ENCODE measurements at places on chromosomes 6 and 20.

DNA sequence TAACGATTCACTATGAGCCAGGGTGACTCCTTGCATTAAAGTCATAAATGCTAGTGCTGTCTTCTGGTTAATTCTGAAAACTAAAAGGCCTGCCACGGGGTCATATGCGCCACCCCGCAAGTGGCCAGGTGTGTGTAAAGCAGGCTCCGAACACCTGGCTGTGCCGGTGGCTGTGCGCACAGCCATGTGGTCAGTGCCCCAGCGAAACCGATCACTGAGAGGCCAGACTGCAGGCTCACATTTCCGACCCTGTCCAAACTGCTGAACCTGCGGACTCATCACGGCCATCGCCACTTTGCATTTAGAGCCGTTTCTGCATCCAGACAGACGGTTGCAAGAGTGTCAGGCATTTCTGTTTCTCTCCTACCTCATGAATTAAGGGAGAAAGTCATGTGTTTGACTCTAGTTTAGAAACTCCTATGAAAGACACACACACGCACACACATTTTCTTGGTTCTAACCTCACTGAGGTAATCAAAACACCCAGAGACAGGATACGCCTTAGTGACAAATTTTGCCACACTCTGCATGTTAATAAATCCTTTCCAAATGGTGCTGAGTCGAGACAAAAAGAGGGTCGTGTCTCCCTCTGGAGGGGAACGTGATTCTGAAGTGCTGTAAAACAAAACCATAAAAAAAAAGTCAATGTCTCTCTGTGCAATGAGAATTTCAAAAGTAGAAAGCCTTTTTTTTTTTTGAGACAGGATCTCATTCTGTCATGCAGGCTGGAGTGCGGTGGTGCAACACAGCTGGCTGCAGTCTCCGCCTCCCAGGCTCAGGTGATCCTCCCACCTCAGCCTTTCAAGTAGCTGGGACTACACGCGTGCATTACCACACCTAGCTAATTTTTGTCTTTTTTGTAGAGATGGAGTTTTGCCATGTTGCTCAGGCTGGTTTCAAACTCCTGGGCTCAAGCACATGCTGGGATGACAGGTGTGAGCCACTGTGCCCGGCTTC, 31.0 kb upstream of the TCFL5 start:
- DNase-seq = no peak

GRCh38 chr6:165577556-165577955, 85.5 kb downstream of the PDE10A start:
- no peak for DNase-seq

DNA sequence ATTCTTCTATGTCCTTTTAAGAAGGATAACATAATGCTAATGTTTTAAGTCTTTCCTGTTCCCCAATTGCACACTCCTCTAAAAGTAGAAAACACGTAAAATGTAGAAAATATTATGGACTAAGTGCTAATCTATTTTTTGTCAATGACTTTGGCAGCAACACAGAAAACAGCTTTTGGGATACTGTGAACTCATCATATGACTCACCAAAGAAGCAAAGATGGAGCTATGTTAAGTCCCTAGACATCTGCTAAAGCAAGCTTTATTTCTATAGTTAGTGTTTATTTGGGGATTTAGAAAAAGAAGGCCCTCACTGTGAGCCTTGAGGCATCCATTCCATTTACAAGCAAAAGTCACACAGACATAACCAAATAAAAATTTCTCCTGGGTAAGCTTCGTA, 23.0 kb downstream of the OPN5 start:
- DNase-seq = no peak

DNA sequence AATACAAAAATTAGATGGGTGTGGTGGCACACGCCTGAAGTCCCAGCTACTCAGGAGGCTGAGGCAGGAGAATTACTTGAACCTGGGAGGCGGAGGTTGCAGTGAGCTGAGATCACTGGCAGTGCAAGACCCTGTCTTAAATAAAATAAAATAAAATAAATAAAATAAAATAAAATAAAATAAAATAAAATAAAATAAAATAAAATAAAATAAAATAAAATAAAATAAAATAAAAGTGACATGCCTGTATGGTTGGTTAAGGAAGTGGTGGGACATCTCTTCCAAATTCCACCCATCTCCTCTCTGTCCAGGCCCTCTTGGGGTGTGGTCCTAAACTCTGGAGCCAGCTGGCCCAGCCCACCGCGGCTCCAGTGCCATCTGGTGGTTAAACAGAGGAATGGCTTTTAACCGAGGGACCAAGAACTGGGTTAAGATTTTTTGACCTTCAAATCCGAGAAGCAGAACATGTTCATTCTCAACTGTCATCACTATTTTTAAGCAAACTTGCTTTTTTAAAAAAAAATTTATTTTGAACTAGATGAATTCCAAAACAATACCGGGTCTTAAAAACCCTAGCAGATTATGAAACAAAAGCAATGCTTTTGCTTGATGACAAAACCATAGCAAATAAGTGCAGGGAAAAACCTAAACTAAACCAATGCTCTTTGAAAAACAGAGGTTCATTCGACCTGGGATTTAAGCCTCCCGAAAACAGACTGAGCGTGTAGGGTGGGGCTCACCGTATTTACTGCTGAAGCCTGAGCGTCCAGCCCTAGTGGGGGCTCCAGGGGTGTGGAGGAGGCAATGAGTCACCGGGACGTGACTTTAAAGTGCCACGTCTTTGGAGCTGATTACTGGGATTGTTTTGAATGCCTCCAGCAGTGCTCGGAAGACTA, 68.8 kb downstream of the CDC5L start:
- DNase-seq = peak; percentile 59

DNA sequence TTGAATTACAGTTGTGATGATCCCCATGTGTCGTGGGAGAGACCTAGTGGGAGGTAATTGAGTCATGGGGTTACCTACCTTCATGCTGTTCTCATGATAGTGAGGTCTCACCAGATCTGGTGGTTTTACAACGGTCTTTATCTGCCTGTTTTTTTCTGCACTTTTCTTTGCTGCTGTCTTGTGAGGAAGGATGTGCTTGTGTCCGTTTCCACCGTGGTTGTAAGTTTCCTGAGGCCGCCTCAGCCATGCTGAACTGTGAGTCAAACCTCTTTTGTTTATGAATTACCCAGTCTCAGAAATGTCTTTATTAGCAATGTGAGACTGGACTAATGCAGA, 6.5 kb upstream of the RANBP9 start:
- no peak for DNase-seq

DNA sequence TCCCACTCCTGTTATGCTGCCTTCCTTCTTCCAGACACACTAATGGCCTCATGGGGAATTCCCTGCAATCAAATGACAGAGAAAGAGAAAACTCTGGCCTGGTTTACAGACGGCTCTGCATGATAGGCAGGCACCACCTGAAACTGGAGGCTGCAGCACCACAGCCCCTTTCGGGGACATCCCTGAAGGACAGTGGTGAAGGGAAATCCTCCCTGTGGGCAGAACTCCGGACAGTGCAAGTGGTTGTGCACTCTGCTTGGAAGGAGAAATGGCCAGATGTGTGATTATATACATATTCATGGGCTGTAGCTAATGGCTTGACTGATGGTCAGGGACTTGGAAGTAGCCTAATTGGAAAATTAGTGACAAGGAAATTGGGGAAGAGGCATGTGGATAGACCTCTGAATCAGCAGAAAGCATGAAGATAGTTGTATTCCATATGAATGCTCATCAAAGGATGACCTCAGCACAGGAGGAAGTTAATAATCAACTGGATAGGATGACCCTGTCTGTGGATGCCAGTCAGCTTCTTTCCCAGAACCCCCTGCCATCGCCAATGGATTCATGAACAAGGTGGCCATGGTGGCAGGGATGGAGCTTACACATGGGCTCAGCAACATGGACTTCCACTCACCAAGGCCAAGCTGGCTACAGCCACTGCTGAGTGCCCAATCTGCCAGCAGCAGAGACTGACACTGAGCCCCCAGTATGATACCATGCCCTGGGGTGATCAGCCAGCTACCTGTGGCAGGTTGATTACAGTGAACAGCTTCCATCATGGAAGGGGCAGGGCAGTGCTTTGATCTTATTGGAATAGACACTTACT, 44.5 kb upstream of the VSX1 start:
- no peak for DNase-seq

GRCh38 chr6:141028791-141029280, 1103.9 kb upstream of the GJE1 start:
- no peak for DNase-seq

- no peak for DNase-seq
Measured at GRCh38 chr6:16355699-16356446, 117.5 kb downstream of the GMPR start.

- DNase-seq = no peak
Measured at GRCh38 chr6:43944908-43945767, 175.1 kb downstream of the VEGFA start.

- DNase-seq = peak; percentile 5
Measured at GRCh38 chr6:127854009-127854408, 46.8 kb downstream of the THEMIS start.

DNA sequence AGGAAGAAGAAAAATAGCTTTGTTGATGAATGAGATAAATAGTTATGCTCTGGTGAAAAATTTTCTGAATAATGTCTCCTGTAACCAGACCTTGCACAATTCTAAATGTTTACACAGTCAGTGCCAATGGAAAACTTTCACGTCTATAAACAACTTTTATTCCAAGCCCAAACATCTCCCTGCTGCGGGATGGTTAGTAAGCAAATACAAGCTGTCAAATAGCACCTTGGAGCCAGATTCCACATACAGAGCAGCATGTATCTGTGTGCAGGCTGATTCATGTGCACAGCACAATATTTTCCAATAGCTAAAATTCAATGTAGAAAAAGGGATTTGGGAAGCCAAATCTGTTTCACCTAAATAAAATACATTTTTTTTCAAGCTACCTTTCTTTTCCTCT, 813.3 kb downstream of the HACE1 start:
- no peak for DNase-seq

- no peak for DNase-seq
Measured at GRCh38 chr6:142367501-142368018, 65.8 kb downstream of the ADGRG6 start.

- DNase-seq = no peak
Measured at GRCh38 chr20:53395188-53395923, 198.3 kb downstream of the ZNF217 start.

GRCh38 chr20:63642527-63643247, 10.5 kb downstream of the STMN3 start:
- DNase-seq = no peak

DNA sequence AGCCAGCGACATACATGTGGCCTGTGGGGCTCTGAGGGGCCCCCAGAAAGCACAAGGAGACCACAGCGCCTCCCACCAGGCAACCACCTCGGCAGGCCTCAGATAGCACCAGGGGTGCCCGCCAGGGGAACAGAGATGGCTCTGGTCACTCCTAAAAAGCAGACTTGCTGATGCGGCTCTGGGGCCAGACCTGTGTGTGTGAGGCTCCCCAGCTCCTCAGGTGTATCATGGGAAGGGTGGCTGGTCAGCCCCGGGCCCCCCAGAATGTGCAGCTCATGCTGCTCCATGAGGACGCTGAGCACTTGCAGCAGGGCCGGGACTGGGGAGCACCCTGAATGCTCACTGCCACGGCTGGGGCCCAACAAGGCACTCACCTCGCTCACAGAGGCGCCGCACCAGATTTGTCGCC, 60.2 kb downstream of the PYGB start:
- no peak for DNase-seq

DNA sequence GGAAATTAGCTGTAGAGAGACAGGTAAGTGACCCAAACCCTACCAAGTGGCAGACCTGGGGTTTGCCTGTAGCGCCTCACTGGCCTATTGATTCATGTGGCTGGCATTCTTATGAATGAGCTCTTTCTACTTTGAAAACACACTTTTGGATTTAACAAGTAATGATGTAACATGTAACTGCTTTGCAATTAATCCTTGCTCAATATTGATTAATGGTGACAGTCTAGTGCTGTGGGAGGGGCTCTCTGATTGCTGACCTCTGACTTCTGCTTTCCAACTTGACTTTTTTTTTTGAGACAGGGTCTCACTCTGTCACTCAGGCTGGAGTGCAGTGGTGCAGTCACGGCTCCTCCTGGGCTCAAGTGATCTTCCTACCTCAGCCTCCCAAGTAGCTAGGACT, 82.7 kb downstream of the TIAM2 start:
- DNase-seq = no peak

- DNase-seq = no peak
Measured at GRCh38 chr6:73299151-73299971, 36.4 kb upstream of the KHDC1 start.

DNA sequence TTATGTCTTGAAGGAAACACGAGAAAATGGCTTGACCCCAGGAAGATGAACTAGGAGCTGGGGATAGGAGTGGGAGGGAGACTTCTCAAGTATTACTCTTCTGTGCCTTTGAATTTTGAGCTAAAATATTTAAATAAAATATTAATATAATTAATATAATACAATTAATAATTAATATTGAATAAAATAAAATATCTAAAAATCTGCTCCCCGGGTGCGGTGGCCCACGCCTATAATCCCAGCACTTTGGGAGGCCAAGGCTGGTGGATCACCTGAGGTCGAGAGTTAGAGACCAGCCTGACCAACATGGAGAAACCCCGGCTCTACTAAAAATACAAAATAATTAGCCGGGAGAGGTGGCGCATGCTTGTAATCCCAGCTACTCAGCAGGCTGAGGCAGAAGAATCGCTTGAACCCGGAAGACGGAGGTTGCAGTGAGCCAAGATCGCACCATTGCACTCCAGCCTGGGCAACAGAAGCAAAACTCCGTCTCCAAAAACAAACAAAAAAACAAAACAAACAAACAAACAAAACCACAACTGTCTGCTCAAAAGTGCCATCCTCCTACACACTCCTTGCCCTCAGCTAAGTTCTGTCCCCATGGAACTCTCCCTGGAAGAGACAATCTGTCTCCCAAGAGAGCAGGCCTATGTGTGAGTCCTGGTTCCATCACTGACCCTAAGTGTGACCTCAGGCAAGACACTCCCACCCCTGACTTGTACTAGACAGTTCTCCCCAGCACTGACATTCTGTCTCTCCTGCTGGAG, 13.7 kb upstream of the TRIB3 start:
- DNase-seq = no peak

DNA sequence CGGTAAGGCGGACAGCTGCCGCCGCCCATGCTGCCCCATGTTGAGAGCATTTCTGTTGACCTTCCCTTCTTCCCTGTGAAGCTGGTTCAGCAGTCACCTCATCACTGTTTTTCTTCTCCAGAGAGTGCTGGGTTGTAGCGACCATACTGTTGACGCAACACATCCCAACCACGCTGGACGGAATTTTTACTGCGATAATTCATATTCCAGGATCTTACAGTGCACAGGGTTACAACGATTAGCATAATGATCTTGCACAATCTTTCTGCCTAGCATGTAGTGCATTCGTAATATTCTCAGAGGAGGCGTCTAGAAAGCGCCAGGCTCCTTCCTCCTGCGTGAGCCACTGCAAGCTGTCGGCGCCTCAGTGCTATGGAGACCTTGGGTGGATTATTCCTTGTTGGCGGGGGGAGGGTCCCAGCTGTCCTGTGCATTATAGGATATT, 137.0 kb downstream of the MTHFD1L start:
- no peak for DNase-seq
